ENCODE measurements at places on chromosomes 12 and 14. TPM values are rescaled to one million over a fixed set of nuclear protein-coding genes. Genes with fewer than 3 reads are reported as not detected.

Gene SIX6
- not detected for total RNA-seq

Gene BHLHE41
- total RNA-seq = 7.8 TPM

Gene CHD8
- total RNA-seq = 28.6 TPM

GRCh38 chr12:116368196-116369194, 91.0 kb upstream of the MED13L start:
- DNase-seq = no peak

GRCh38 chr14:77988970-77989369, 181.2 kb upstream of the NRXN3 start:
- DNase-seq = peak; percentile 74

- no peak for DNase-seq
Measured at GRCh38 chr14:101078892-101079221, 175.3 kb upstream of the RTL1 start.

Measured in RPMI7951 (cell line).